ENCODE measurements at places on chromosomes 3 and 15.
A peak's percentile ranks its signal among the peaks of the same experiment; 100 is the strongest.

DNA sequence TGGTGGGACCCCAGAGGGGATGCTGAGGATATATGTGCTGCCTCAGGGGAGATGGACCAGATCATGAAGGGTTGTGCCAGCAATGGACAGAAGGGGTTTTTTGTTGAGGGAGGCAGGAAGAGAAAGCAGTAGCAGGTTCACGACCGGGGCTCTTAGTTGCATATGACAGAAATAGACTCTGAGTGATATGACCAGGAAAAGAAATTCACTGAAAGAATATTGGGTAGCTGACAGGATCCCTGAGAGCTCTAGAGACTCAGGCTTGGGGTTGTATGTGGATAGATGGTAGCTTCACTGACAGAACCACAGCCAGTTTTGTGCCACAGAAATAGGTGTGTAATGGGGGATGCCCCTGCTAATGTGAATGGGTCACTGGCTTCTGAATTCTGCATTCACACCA is 241.6 kb downstream of the ZNF621 start:
- H3K27ac ChIP-seq, result no peak overlapping the region
- H3K27me3 ChIP-seq, result no peaks in the 10 kb centered on the region
- no peak overlapping the region for H3K4me3 ChIP-seq
- no peaks in the 10 kb centered on the region for H3K36me3 ChIP-seq
- no peaks in the 10 kb centered on the region for H3K4me1 ChIP-seq
- no peak for DNase-seq

GRCh38 chr3:112365035-112365434 is 32.1 kb downstream of the CD200 start:
- no peaks in the 10 kb centered on the region for H3K27me3 ChIP-seq
- H3K36me3 ChIP-seq, result no peaks in the 10 kb centered on the region
- H3K27ac ChIP-seq, result no peak overlapping the region

- DNase-seq, result no peak
- H3K27ac ChIP-seq, result peak overlapping the region; percentile 93
- no peaks in the 10 kb centered on the region for H3K27me3 ChIP-seq
- H3K4me1 ChIP-seq, result peaks cover 45% of the 10 kb centered on the region
- peaks cover 16% of the 10 kb centered on the region for H3K36me3 ChIP-seq
Observed at GRCh38 chr15:40846841-40847222, 3.0 kb downstream of the SPINT1 start.

DNA sequence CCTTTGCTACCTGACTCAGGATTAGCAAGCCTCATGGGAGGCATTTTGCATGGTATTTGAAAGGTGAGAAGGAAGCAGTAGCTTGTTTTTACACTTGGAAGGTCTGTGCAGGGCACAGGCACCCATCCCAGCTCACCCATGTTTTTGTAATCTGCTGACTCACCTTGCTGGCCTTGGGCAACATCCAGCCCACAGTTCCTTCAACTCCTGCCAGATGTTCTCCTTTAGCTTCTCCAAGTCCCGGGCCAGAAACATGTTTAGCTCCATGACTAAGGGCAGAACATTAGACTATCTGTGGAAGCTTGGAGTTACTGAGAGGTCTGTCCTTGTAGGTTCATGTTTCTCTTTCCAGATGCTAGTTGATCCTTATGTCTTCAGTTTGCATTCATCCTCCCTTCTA is 12.4 kb upstream of the ZNF770 start:
- peaks cover 14% of the 10 kb centered on the region for H3K4me1 ChIP-seq
- DNase-seq, result peak; percentile 76
- no peak overlapping the region for H3K4me3 ChIP-seq
- H3K27ac ChIP-seq, result peak overlapping the region; percentile 66
- H3K36me3 ChIP-seq, result no peaks in the 10 kb centered on the region
- H3K27me3 ChIP-seq, result no peaks in the 10 kb centered on the region

GRCh38 chr3:170816841-170817240 is 53.2 kb downstream of the RPL22L1 start:
- H3K27me3 ChIP-seq, result no peaks in the 10 kb centered on the region
- peaks cover 12% of the 10 kb centered on the region for H3K4me1 ChIP-seq
- no peak overlapping the region for H3K27ac ChIP-seq
- no peak for DNase-seq
- H3K4me3 ChIP-seq, result no peak overlapping the region
- no peaks in the 10 kb centered on the region for H3K36me3 ChIP-seq

GRCh38 chr3:30299674-30300385 is 306.6 kb upstream of the TGFBR2 start:
- H3K27ac ChIP-seq, result no peak overlapping the region
- H3K36me3 ChIP-seq, result no peaks in the 10 kb centered on the region
- DNase-seq, result no peak
- H3K27me3 ChIP-seq, result no peaks in the 10 kb centered on the region
- H3K4me1 ChIP-seq, result no peaks in the 10 kb centered on the region

- H3K4me3 ChIP-seq, result no peak overlapping the region
- no peaks in the 10 kb centered on the region for H3K4me1 ChIP-seq
- no peaks in the 10 kb centered on the region for H3K27me3 ChIP-seq
- no peaks in the 10 kb centered on the region for H3K36me3 ChIP-seq
- no peak for DNase-seq
Observed at GRCh38 chr3:16998236-16998923, 113.6 kb downstream of the PLCL2 start.

GRCh38 chr15:68445351-68445750 is 13.4 kb upstream of the ITGA11 start:
- H3K4me1 ChIP-seq, result peaks cover 5% of the 10 kb centered on the region
- DNase-seq, result no peak
- no peaks in the 10 kb centered on the region for H3K36me3 ChIP-seq
- H3K4me3 ChIP-seq, result no peak overlapping the region

GRCh38 chr3:59133311-59133710 is 83.5 kb upstream of the CFAP20DC start:
- H3K27me3 ChIP-seq, result no peaks in the 10 kb centered on the region
- H3K27ac ChIP-seq, result no peak overlapping the region
- no peaks in the 10 kb centered on the region for H3K4me1 ChIP-seq
- H3K36me3 ChIP-seq, result no peaks in the 10 kb centered on the region

DNA sequence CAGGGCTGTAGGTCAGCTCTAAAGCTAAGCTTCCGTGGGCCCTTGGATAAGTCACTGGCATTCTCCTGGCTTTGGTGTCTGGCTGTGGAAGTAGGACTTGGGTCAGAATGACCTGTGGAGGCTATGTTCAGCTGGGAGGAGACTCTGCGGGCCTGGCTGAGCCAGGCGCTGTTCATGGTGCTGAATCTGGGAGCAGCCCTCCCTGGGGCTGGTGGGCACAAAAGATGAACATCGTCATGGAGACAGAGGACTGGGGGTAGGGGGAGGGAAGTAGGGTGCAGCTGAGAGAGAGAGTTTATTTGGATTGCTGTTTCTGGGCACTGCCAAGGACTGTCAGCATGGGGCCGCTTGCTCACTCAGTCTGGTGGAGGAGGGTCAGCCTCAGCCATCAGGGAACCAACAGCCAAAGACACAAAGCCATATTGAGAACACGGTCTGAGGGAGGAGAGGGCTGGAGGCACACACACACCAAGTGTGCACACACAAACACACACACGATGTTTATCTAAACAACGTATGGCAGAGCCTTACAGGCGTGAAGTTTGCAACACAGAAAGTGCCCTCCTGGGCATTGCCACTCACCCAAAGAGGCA is 120.7 kb upstream of the LINGO1 start:
- peaks cover 3% of the 10 kb centered on the region for H3K4me1 ChIP-seq
- no peaks in the 10 kb centered on the region for H3K27me3 ChIP-seq
- no peak for DNase-seq

GRCh38 chr3:156478891-156479290 is 76.0 kb downstream of the SSR3 start:
- H3K27ac ChIP-seq, result no peak overlapping the region
- H3K4me1 ChIP-seq, result no peaks in the 10 kb centered on the region
- no peak overlapping the region for H3K4me3 ChIP-seq
- no peak for DNase-seq

All from HCT116 (cell line).